Esophagus squamous epithelium (tissue), 5 donors: ENCODE measurements at places on chromosomes 12 and 14. TPM values are rescaled to one million over a fixed set of nuclear protein-coding genes. Genes with fewer than 3 reads are reported as not detected.

PLEKHD1 gene
- total RNA-seq = not detected

DNAJC22 gene
- 0.53 TPM for total RNA-seq

EMP1 gene
- total RNA-seq = 3,319 TPM

C12orf54 gene
- total RNA-seq = 1.5 TPM

KIF26A gene
- total RNA-seq = 1.1 TPM

FITM1 gene
- 3.7 TPM for total RNA-seq

CLEC1B gene
- total RNA-seq = not detected

MDGA2 gene
- not detected for total RNA-seq

SLC6A12 gene
- total RNA-seq = not detected

MYBPC1 gene
- not detected for total RNA-seq
